ENCODE measurements at places on chromosomes 11 and 22.

GRCh38 chr11:6862961-6863360, at the start of gene OR10A2:
TSS of gene OR10A2 (plus strand) at chr11:6863057. CDS start at chr11:6869755, 6,698 bp downstream.
- peak; percentile 18 for DNase-seq

DNA sequence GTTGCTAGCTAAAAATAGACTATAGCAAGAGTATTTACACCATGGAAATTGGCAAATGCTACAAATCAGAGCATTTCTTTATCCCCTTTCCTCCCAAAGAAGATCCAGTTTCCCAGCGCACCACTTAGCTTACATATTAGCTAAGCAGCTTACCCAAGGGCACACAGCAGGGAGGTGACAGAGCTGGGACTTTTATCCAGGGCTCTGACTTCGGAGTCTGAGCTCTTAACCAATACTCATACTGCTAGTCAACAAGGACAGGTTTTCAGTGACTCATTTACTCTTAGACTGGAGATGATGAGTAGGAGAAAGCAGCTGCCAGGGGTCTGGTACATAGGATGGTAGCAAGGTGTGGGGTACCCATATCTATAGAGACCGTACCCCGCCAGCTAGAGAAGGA, 38.4 kb downstream of the NAV2 start:
- DNase-seq = peak; percentile 10

GRCh38 chr22:50695421-50696250, 23.0 kb downstream of the SHANK3 start:
- peak; percentile 63 for DNase-seq

DNA sequence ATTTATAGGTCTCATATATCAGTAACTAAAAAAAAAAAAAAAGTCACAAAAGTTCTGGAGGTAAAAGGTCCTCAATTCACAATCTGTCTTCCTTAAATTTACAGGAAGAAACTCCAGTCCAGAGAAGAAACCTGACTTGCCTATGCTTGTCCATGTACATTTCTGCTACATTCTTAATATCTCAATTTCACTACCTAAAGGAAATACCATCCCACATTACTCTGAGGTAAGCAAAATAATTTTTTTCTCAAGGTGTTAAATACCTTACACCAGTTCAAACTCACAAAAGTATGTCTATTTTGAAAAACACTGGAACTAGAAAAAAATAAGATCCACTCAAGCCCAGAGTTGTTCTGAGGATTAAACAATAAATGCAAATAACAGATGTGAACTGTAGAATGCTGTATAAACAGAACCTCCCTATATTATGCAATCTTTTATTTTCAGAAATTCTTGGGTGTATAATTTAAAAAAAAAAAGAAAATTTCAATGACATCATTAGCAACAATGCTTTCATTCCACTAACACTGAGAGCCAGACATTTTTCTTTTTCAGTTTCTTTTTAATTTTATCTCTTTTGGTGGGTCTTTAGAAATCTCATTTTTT, 49.9 kb upstream of the GDPD4 start:
- DNase-seq = peak; percentile 75

DNA sequence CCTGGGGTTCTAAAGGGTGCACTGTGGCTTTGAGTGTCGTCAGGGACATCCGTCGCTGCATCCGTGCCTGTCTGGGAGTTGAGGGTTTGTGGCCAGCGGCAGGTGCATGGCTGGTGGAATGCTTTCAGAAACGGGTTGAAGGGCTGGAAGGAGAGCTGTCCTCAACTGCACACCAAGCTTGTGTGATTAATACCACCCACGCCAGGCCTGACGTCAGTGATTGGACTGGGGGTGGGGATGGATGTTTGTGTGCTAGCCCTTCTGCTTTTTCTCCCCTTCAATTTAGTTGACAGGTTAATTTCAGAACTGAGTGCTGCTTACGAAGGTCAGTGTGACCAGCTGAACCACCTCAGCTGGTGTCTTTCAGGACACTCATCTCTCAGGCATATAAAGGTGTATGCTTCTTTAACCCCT, 3.2 kb upstream of the GAB2 start:
- DNase-seq = peak; percentile 47

DNA sequence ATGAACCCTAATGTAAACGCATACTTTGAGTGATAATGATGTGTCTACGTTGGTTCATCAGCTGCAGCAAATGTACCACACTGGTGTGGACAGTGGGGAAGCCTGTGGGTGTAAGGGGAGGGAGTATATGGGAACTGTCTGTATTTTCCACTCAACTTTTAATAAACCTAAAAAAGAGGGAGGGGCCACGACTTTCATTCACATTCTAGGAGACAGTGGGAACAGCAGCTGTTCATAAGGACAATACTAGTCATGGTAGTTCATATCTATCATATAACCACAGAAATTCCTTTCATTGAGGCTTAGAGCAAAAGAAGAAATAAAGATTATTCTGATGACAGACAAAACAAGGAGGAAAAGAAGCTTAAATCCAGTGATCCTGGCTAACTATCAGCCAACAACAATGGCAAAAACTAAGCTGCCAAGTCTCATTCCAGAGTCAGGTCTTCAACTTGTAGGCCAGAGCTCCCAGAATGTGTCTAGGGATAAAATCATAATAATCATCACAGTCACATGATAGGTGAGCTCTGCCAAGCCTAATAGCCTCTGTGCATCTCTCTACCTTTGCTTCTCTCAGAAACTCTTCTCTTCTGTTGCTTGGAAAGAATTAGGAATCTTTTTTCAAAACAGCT, 59.4 kb upstream of the CHRM4 start:
- DNase-seq = no peak

DNA sequence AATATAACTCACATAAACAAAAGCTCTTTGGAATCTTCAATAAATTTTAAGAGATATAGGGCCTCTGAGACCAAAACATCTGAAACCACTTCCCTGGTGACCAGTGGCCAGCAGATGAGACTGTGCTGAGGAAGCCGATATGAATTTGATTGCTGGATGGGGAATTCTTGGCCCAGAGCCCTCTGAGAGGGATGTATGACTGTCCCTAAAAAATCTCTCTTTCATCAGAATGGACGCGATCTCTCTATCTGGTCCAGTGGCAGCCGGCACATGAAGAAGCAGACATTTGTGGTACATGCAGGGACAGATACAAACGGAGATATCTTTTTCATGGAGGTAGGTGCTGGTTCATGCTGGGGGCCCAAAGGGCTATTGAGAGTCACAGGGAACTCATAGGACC, 37.5 kb downstream of the MYBPC3 start:
- no peak for DNase-seq

DNA sequence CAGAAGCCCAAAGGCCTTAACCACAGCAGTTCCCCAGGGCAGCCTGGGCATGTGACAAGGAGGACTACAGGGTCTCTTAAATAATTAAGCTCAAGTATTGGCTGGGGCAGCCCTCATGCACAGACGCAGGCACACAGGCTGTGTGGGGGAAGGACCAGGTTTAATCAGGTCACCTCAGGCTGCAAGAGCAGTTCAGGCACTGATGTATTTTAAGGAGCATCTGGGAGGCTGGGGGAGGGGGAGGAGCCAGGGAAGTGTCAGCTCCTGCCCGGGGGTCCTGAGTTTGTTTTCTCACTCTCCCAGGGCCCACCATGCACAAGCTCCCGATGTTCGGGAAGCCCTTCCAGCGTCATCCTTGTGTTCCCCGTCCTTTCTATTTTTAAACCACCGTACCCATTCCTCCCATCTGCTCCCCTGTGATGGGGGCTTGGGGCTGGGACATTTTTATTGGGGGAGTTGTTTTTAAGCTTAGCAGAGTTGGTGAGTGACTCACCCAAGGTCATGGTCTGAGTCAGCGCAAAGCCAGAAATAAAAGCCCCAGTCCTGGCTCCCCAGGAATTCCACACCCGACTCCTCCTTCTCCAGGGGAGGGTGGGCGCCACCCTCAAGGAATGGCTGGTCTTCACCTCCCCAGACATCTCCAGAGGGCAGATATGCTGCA, 2.4 kb downstream of the CSDC2 start:
- peak; percentile 55 for DNase-seq

- peak; percentile 76 for DNase-seq
These were observed 14.5 kb downstream of the MAML2 start for GRCh38 chr11:96328395-96329010.

DNA sequence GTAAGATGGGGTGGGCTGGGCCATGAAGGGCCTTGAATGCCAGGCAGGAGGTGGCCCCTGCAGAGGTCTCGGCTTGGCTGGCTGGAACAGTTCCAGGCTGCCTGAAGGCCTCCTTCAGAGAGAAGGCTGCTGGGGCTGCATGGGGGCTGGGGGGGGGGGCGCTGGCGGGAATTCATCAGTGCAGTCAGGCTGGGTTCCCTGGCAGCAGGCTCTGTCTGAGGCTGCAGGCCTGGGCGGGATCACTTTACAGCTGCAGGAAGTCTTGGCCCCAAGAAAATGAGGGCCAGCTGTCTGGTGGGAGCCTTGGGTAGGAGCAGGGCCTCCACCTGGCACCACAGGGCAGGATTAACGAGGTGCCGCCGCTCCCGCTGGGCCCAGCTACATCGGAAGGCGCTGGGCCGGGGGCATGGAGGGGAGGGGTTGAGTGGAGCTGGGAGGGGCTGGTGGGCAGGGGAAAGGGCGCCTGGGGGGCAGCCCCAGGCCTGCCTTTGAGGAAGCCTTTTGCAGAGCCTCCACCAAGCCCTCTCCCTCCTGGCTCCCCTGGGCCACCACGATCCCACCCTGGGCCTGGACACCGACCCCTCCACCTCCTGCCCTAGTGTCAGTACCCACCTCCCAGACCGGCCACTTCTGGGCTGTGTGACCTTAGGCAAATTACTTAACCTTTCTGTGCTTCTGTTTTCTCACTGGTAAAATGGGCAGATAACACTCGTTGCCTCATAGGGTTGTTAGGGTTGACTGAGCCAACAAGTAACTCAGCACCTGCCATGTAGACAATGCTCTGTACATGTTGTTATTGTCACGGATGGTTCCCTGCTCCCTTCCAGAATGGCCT, 31.0 kb upstream of the HMOX1 start:
- no peak for DNase-seq
